NCI-H2029 treated with DMSO at 0.1 percent for 48 hours (cell line): ENCODE measurements at places on chromosomes 13 and 19.
A peak's percentile ranks its signal among the peaks of the same experiment; 100 is the strongest.

DNA sequence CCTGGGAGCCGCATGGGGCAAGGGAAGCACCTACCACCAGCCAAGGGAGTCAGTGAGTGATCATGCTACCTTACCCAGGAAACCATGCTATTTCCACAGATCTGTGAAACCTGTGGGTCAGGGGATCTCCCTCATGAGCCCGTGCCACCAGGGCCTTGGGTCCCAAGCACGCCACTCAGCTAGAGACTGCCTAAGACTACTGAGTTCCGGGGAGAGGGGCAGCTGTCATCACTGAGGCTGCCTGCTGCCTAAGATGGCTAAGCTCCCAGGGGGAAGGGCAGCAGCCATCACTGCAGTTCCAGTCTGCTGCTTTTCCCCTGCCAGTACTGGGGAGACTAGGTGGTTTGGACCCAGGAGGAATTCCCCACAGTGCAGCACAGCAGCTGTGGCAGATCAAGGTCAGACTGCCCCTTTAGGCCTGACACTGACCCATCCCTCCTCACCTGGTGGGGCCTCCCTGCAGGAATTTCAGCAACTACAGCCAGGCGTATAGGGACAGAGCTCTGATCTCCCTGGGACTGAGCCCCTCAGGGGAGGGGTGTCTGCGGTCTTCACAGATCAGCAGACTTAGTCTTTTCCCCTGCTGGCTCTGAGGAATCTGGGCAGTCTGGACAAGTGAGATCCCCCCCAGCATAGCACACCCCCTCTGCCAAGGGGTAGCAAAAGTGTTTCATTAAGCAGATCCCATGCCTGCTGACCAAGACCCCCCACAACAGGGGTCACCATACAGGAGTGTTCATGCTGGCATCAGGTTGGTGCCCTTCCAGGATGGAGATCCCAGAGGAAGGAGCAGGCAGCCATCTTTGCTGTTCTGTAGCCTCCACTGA, 26.9 kb downstream of the VSTM2B start:
- DNase-seq, result no peak

DNA sequence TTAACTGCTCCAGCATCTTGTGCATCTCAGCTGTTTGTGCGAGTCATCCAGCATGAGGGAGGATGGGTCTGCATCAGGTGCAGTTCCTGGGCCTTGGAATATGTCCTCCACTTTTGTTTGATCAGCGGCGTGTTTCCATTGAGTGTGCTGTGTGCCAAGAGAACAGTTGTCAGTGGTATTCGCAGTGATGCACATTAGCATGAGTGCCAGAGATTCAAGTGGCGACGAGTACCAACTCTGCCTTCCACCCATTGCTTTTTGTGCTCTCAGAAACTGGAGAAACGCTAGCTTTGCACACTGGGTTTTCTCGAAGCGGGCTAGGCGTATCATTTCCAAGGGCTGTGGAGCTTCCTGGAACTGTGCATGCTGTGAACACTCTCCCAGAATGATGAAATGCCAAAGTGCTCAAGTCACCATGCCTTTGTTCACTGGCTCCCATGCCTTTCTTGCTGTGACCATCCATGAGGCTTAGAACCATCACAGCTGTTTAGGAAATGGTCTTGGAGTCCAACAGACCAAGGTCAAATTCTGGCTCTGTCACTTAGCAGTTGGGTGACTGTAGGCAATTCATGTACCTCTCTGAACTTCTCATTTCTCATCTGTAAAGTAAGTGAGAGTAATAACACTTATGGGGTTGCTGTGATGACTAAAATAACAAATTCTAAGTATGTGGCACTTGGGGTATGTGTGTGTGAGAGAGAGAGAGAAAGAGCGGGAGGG, 18.4 kb downstream of the LRCH1 start:
- no peak for DNase-seq

GRCh38 chr19:40797963-40798682, 868 bp upstream of the EGLN2 start:
- DNase-seq, result peak; percentile 43

- peak; percentile 95 for DNase-seq
Observed at GRCh38 chr19:12912571-12912970, 6.5 kb downstream of the SYCE2 start.

DNA sequence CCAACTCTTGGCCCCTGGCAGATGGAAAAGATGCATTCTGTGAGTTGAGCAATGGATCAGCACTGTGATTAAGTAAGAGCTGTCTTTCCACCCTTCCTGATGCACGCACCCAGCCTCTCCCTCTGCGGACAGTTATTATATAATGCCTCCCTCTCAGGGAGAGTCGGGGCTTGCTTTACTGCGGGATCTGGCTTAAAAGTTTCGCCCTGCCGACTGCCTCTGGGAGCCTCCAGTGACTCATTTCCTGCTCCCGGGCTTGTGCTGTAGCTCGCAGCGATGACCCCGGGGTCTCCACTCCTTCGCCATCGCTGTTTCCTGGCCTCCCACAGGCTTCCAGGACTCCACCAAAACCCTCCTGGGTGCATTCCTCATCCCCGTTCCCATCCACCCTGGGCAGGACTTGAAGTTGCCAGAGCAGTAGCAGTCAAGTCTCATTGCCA, 107.4 kb upstream of the SLC7A1 start:
- DNase-seq, result no peak

GRCh38 chr19:4081441-4082129, 14.9 kb upstream of the ZBTB7A start:
- no peak for DNase-seq

- no peak for DNase-seq
Observed at GRCh38 chr13:29561918-29562317, 33.6 kb downstream of the SLC7A1 start.

- DNase-seq, result no peak
Observed at GRCh38 chr19:16062789-16063188, 13.5 kb upstream of the TPM4 start.

DNA sequence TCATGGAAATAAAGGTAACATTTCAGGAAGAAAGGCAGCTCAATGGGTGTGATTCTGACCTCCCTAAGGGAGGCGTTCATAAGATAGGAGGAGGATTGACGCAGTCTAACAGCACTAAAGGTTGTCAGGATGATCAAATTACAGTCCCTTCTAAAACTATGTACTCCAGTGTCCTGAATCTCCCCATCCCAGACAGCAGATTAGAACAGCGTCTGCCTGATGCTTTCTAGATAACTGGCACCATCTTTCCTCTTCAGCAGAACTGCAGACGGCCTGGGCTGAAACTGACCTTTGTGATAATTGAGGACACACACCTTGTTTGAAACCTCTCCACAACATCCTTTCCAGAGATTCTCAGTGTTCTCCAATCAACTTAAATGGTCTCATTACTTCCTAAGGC, 25.5 kb upstream of the SACS start:
- no peak for DNase-seq

GRCh38 chr13:63345835-63346234, 1930.2 kb upstream of the PCDH20 start:
- DNase-seq, result peak; percentile 4

GRCh38 chr13:107907065-107907805, 308.1 kb downstream of the LIG4 start:
- no peak for DNase-seq

GRCh38 chr19:41341669-41342490, 11.8 kb downstream of the TGFB1 start:
- DNase-seq, result no peak
